ENCODE measurements at places on chromosomes 3 and 15. TPM values are rescaled to one million over a fixed set of nuclear protein-coding genes. Genes with fewer than 3 reads are reported as not detected.

Gene LEKR1
- 0.22 TPM for total RNA-seq

Gene ADAMTS7
- 25.0 TPM for total RNA-seq

Gene SLC24A5
- total RNA-seq: not detected

Gene LPP
- total RNA-seq: 64.6 TPM

Gene ITIH1
- total RNA-seq: not detected

Gene SPTBN5
- total RNA-seq: 0.90 TPM

Gene SLC9A9
- total RNA-seq: 0.48 TPM

Gene SEC22A
- 6.2 TPM for total RNA-seq

Gene BCL2A1
- total RNA-seq: not detected

Gene ACKR2
- total RNA-seq: not detected

Gene XYLB
- 2.4 TPM for total RNA-seq

Gene PAK6
- total RNA-seq: 7.4 TPM

Gene EFCC1
- 0.09 TPM for total RNA-seq

Gene ANKUB1
- total RNA-seq: not detected

Gene MEGF11
- 1.2 TPM for total RNA-seq

Gene DUOX1
- 2.3 TPM for total RNA-seq

Gene RPL39L
- total RNA-seq: 70.8 TPM

Gene PARP15
- 0.18 TPM for total RNA-seq

Gene RNF13
- total RNA-seq: 23.4 TPM

Gene NAALADL2
- 1.6 TPM for total RNA-seq

Gene BLM
- total RNA-seq: 43.4 TPM

Gene SLC12A1
- 0.04 TPM for total RNA-seq

Gene PRR23B
- not detected for total RNA-seq

Gene CYP8B1
- not detected for total RNA-seq

Gene PTH1R
- 0.99 TPM for total RNA-seq

All from H9 (cell line).